ENCODE measurements at places on chromosomes 6 and 20.
A peak's percentile ranks its signal among the peaks of the same experiment; 100 is the strongest.

DNA sequence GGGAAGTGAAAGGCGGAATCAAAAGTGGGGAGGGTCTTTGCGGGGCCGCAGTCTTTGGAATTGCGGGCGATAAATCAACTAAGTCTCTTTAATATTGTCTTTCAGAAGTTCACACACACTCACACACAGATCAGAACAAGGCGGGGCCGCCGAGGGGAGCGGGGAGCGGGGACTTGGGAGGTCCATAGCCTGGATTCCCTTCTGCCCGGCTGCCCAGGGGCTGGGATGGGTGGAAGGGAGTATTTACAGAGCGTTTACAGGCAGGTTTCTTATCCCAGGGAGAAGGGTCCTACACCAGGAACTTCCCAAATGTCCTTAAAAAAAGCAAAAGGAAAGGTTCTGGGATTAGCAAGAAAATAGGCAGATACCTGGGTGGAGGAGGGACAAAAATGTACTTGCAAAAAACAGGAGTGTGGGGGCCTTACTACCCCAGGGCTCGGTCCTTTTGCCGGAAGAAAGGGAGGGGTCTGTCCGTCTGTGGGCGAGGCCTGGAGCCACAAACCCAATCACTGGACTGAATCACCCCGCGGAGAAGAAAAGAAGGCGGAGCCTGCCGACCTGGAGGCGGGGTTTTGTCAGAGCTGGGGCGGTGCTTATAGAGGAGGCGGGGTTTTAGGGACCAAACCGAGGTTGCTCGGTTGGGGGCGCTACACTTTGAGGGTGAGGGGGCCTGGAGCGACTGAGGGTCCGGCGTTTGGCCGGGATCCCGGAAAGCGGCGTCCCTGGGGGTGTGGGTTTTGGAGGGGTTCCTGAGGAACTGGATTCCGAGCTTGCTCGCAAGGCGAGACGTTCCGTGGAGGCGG, 3.2 kb downstream of the PRRT1 start:
- no peak for DNase-seq

- DNase-seq = no peak
Observed at GRCh38 chr6:89353118-89353556, 615 bp upstream of the UBE2J1 start.

DNA sequence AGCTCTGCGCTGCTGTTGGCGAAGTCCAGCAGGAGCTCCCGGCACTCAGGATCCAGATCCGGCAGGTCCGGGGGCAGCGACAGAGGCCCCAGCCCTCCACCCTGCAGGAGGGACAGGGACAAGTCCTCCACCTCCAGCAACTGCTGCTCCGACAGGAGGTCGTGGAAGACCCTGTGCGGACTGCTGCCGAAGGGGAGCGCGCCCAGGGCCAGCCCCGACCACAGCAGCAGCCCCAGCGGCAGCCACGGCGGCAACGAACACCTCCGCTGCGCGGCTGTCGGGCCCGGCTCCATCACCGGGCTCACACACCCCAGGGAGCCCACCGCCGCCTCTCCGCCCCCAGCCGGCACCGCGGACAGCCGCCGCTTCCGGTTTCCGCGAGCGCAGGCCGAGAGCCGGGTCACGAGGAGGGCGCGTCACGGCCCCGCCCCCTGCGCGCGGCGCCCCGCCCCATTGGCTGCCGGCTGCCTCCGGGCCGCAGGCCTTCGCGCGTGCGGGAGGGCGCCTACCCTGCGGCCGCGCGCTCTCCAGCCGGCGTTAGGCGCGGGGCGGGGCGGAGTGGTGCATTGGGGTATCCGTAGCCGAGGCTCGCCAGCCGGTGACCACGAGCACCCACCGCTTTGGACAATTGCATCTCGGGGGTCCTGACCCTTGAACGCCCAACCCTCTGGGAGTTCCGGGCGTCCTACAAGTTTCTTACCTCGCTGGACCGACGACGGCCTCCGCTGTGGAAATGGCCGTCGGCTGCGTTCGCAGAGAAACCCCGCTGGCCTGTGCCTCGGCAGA, at the start of gene OSTM1:
OSTM1 (minus strand) TSS at position 383 of the 786 bp plus-strand sequence; CDS start at position 293, 90 bp downstream.
- no peak for DNase-seq

- no peak for DNase-seq
Observed at GRCh38 chr6:151286214-151286613, 46.4 kb downstream of the AKAP12 start.

- DNase-seq = no peak
Observed at GRCh38 chr6:26660000-26660361, 435 bp upstream of the ZNF322 start.

- peak; percentile 1 for DNase-seq
Observed at GRCh38 chr6:70166088-70166958, 136.6 kb downstream of the COL9A1 start.

DNA sequence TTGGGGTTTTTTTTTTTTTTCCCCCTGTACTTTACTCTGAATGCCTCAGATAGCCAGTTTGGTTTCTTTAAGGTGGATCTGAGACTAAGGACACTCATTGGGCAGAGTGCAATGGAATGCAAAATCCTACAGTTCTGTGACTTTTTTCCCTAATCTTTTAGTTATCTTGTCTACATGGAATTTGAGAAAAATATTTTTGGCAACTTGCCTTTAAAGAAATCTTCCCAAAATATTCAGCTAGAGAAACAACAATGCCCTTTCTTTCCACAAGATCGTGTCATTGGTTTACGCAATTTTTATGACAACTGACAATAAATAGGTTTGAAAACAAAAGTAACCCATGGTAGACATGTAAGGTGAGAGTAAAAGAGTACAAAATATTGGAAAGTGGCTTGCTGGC, 171.7 kb upstream of the LAMP5 start:
- DNase-seq = no peak

DNA sequence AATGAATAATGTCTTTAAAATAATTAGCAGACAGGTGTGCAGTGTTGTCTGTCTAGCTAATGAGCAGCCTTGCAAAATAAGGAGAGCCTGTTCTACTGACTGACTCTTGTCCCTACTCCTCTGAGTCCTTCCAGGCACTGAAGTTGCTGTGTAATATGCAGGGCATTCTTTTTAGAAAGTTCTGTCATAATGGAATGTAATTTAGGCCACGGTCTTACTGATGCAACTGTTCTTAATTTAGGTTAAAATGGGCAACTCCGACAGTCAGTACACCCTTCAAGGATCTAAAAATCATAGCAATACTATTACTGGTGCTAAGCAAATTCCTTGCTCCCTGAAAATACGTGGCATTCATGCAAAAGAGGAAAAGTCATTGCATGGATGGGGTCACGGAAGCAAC, 133.9 kb downstream of the TIAM2 start:
- DNase-seq = no peak

- DNase-seq = no peak
Observed at GRCh38 chr20:22333885-22334545, 250.4 kb downstream of the FOXA2 start.

DNA sequence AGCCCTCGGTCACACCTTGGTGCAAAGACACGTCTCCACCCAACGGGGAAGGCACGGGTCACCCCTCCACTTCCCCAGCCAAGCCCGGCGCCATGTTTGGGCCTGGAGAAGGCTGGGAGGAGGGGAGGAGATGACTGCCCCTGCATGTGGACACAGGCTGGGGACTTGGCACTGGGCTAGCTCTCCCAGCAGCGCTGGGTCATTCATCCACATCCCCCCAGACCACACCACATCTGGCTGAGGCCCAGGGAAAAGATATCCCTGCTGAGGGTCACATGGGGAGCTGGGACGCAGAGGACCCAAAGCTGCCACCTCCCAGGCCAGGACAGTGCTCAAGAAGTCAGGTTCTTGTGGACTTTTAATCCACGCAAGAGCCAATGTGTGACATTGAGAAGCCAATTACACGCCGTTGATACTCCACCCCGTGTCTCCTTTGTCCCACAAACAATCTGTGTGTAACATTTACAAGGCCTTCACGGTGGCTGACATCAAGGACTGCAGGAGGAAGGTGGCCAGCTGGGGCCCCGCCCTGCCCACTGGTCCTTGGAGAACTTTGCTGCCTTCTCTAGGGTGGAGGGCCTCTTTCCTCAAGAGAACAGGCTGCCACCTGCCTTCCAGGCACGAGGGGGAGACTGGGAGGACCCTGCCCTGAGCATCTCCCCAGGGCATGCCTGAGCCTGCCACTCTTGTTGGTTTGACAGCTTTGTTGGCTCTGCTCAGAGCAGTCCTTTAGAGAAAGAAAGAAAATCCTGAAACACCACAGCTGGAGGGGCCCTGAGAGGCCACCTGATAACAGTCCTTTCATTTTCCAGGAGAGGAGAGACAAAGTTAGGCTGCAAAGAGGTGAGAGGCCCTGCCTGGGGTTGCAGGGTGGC, 5.3 kb upstream of the IP6K3 start:
- no peak for DNase-seq

GRCh38 chr6:4466769-4467480, 309.3 kb upstream of the CDYL start:
- no peak for DNase-seq

- no peak for DNase-seq
Observed at GRCh38 chr6:112649853-112650252, 302.7 kb downstream of the RFPL4B start.

DNA sequence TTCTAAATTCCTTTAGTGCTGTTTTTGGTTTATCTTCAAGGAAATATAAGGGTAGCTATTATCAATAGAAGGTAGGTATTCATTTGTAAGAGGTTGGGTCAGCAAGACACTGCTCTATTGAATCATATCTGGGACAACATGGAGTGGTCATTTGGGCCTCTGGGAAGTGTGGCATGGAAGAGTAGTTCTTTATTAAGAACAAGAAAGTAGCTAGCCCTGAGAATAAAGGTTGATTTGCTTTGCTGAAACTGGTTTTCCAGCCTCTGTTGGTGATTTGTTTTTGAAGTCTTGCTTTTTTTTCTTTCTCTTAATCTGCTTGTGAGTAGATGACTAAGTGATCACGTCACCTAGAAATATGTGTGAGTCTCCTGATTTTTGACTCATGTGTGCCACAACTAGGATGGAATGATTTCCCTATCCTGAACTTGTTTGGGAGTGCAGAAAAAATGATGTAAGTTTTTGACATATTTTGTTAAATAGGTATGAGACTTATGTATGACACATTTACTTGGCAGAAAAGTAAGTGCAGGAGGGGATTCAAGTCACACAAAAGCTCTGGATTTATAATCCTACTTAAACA, 381.8 kb downstream of the CENPW start:
- peak; percentile 86 for DNase-seq

DNA sequence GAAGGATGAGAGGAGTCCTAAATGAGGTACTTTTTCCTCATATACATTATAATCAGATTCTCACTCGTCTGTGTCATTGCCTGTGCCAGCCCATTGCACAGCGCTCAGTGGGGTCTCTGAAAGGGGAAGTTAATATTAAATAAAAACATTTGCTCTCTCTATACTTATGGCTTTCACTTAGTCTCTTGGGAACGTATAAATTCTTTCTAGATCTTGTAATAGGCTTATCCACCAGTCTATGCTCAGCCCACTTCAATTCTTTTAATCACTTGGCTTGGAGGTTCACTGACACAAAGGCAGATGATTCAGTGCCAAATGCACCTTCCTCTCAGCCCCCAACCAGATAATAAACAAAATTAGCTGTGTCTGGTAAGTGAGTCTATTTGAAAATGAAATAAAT, 164.3 kb upstream of the OGFRL1 start:
- no peak for DNase-seq

DNA sequence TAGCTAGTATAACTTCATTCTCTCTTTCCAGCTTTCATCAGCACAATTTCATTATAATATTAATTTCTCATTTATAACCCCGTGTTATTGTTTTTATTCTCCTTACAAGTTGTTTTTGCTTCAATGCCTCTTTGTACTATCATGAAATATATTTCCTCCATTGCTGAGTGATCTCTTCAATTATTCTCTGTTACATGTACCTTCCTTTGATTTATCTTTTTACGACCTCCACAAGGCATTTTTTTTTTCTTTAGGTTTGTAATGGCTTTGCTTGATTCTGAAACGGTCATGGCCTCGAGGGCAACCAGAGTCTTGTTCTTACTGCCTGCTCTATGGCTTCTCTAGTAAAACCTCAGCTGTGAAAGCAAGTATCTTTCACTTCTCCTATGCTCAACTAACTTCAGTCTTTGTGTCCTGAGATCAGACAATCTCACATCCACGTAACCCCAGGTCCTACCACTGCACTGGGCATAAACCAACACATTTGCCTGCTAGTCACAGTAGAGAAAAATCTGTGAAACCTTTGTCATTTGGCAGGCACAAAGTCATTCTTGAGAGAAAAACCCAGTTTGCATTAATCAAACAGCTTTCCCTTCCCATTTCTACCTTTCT, 119.9 kb downstream of the UST start:
- DNase-seq = no peak

DNA sequence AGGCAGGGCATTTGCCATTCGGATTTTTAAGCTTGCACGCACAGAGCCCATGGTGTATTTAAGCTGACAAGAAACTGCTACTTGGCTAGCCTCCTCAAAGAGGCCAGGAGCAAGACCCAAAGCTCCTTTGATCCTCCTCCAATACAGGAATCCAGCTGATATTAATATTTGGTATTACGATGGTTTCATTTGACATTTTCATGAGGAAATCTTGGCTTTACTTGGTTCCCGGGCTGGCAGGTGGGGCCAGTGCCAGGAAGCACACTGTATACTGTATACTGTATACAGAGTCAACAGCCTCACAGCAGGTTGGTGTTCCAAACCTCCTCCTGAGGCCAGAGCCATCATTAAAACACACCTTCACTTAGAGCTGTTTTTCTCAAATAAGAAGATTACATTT, 138.2 kb upstream of the ARMC2 start:
- DNase-seq = no peak

DNA sequence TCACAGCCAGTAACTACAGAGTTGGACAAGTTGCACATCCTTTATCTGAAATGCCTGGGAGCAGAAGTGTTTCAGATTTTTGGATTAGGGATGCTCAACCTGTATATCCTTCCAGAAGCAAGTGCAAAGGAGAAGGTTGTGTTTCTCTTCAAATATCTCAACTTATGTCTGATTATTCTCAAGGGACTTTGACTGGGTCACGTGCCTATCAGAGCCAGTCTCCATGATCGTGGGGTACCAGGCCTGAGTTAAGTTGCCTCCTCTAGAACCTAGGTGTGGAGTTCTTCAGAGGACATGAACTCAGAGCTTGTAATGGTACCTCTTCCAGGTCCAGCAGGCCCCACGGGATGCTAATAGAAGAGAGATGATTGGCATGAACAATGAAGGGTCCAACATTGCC, 7.8 kb downstream of the CD83 start:
- DNase-seq = no peak

- no peak for DNase-seq
Observed at GRCh38 chr6:64224819-64225218, 589.2 kb downstream of the PHF3 start.

GRCh38 chr20:62305765-62306413, 3.1 kb downstream of the ADRM1 start:
- no peak for DNase-seq
